ENCODE measurements at places on chromosomes 4 and X. TPM values are rescaled to one million over a fixed set of nuclear protein-coding genes. Genes with fewer than 3 reads are reported as not detected.

- no peak for DNase-seq
Measured at GRCh38 chr4:7893539-7893938, 46.1 kb downstream of the AFAP1 start.

- DNase-seq = no peak
Measured at GRCh38 chr4:145199051-145199716, 18.8 kb upstream of the OTUD4 start.

DNA sequence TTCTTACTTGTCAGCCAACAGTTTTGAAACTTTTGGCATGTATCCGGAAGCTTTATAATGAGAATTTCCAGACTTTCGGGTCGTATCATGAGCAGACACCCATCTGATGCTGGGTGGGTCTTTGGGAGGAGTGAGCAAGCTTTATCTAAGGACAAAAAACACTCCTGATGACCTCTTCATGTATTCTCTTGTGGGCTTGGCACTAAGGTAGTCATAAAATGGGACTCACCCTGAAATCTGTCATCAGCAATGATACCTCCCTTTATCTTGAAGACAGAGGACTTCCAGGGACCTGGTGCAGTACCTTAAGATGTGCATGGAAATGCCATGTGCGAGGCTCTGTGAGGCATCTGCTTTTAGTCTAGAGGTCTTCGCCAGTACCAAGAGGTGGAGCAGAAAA lies 346.3 kb upstream of the PPARGC1A start:
- DNase-seq = no peak

The VCX gene
- not detected for polyA plus RNA-seq

The IL2RG gene
- 105 TPM for polyA plus RNA-seq

GRCh38 chr4:4317496-4318232 lies 27.6 kb downstream of the ZBTB49 start:
- no peak for DNase-seq

The RAB41 gene
- polyA plus RNA-seq = not detected

GRCh38 chr4:74030285-74030684 lies 8.2 kb downstream of the CXCL3 start:
- DNase-seq = no peak

DNA sequence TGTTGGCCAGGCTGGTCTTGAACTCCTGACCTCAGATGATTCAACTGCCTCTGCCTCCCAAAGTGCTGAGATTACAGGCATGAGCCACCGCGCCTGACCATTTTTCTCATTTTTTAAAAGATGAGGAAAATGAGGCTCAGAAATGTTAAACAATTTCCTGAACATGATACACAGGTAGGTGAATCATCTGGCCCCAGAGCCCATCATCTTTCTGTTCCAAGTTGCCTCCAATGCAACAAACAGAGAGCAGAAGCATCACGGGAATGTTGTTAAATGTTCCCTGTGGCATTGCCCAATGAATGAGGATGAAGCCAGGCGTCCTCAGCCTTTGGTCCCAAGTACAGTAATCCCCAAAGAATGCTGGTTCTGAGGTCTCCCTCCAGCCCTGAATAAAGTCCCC lies 31.3 kb upstream of the ANXA5 start:
- no peak for DNase-seq

GRCh38 chrX:77527233-77528001 lies 80.2 kb downstream of the FGF16 start:
- no peak for DNase-seq

GRCh38 chrX:46812445-46812844 lies 24.4 kb upstream of the RP2 start:
- DNase-seq = no peak

DNA sequence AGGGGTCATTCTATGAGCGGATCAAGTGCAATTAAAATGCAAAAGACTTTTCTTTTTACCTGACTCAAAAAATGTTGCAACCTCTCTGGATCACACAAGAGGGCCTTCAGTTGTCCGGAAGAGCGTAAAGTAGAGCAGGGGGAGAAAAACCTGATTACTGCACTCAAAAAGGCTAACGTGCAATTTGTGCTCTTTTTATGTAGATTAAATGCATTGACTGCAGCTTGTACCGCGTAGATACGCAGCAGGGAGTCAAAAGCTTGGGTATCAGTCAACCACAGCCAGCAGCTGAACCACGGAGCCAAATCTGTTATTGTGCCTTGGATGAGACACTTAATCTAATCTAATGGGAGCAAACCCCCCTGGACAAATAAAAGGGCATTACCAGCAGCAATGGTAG lies 107.3 kb upstream of the RAI2 start:
- DNase-seq = no peak

The NDP gene
- not detected for polyA plus RNA-seq

DNA sequence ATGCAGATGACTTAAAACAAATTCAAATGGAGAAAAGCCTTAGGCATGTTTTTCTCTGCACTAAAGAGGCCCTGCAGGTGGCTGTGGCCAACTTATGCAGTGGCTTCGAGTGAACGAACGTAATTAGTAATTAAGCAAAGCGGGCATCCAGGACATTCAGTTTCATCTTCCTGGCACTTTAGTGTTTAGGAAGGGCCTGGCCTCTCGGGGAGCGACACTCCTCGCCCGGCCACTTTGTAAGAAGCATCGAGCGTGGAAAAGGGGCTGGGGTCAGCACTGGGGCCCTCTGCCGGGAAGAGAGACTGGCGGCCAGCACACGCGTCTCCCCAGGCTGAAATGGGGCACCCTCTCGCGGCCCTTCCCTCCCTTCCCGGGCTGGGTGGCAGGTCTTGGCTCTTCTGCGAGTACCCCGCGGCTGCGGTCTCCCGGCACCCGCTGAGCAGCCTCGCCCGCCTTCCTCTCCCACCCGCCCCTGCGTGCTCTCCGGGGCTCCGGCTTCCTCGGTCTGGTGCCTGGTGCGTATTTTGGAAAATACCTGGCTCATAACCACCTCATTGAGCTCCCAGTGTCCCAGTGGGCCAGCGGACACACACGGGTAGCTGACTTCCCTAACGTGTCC lies 677 bp upstream of the CYP4V2 start:
- peak; percentile 1 for DNase-seq

The FRMPD3 gene
- polyA plus RNA-seq = not detected

The SLC25A43 gene
- 9.2 TPM for polyA plus RNA-seq

The CNGA2 gene
- polyA plus RNA-seq = not detected

The PCDH7 gene
- polyA plus RNA-seq = not detected

DNA sequence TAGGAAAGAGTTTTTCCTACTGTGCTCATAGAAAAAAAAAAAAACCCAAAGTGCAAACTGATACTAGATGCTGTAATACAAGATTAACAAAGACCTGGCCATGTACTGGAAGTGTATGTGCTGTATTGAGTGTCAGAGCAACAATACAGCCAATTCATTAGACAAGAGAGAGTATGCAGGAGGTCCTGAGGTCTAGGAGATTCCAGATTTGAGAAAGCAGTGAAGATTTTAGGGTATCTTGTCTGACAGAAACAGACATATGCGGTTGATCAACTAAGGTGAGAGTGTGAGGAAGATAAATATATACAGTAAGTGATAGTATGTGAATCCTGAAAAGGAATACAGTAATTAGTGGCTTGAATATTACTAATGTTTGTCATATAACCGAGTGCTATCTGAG lies 3.0 kb downstream of the GPR174 start:
- no peak for DNase-seq

GRCh38 chr4:28948501-28948900 lies 1771.7 kb upstream of the PCDH7 start:
- DNase-seq = no peak
